ENCODE measurements at places on chromosomes 12 and 14.

GRCh38 chr12:78866518-78866917, 1.9 kb downstream of the SYT1 start:
- no peak for DNase-seq

DNA sequence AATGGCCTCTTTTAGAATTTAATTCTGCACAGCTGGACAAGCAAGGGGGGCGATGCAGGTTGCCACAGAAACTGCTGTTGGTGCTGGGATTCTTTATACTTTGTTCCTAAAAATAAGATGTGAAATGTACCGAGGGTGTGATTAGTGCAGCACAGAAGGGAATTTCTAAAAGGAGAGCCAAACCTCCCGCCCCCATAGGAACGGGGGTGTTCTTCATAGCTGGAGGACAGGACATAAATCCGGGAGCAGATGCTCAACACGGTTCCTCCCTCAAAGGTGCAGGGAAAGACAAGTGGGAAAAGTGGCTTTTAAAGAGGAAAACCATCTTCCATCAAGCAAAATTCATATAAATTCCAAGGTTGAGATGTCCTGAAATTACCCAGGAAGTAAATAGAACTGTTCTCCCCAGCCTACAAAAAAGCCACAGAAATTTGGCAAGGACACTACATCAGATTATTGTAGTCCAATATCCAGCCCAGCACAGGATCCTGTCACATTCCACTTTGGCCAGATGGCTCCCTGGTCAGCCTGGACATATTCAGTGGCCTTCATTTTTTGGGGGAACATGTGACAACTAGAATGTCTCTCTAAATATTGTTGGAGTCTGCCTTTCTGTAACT, 51.4 kb upstream of the TMX1 start:
- DNase-seq, result no peak

DNA sequence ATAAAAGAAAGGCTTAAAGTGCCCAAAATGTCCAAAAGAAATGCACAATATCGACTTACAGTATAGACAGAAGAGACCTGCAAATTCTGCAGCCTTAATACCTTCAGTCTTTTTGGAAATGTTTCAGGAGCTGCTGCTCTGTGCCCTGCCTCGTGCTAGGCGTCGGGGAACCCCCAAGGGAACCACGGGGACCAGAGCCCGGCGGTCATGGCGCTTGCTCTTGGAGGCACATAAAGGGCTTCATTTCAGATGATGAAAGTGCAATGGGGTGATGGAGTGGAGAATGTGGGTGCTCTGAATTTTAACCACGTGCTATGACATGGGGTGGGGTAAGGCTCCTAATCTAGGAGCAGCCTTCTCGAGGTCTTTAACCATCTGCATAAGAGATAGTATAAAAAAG, 14.8 kb upstream of the AACS start:
- no peak for DNase-seq

DNA sequence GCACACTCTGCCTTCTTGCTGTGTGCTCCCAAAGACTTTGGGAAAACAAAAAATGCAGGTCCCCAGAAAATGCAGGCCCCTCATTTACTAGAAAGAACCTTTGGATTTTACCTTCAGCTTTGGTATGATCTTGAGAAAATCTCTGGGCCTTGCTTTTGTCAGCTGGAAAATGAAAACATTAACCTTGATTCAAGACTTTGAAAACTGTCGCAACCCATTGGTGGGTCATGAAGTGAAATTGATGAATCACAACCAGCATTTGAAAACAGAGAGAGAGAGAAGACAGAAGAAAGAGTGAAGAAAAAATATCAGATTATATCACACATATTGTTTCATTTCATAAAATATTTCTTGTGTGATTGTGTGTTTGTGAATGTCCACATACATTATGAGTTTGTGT, 322.5 kb downstream of the ZFP36L1 start:
- DNase-seq, result no peak

DNA sequence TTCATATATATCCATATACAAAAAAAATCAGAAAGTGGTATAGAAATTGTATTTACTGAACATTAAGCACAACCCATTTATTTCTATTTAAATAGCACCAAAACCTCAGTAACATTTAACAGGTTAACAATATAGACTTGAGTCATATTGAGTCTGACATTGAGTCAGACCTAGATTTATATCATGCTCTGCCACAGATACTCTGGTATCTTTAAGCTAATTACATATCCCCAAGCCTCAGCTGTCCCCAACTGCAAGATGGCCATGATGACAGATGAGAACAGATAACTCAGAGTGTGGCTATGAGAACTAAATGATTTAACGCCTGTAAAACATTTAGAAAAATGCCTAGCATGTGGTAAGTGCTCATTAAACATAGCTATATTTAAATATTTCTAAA, 40.3 kb downstream of the IFNG start:
- DNase-seq, result no peak

GRCh38 chr12:79366374-79366773, 324.4 kb downstream of the PAWR start:
- no peak for DNase-seq

GRCh38 chr12:92277795-92278194, 132.1 kb upstream of the BTG1 start:
- DNase-seq, result no peak

- DNase-seq, result no peak
These were observed 5.2 kb downstream of the RNASE7 start for GRCh38 chr14:21047378-21047781.

DNA sequence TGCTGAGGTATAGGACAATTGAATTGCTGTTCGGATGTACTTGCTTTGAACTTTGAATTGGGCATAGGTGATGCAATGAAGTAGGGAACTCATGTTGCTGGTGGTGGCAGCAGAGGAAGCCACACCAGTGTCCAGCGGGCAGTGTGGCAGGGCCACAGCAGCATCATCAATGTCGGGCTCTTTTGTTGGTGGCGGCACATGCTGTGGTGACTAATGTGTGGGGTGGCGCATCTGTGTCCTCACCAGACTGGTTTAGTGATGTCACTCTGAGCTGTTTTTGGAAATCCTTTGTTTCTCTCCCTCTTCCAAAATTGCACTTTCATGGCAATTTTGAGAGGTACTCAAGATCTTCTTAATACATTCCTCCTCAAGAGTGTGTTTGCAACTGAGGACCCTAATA, 187.6 kb downstream of the ETNK1 start:
- DNase-seq, result no peak

DNA sequence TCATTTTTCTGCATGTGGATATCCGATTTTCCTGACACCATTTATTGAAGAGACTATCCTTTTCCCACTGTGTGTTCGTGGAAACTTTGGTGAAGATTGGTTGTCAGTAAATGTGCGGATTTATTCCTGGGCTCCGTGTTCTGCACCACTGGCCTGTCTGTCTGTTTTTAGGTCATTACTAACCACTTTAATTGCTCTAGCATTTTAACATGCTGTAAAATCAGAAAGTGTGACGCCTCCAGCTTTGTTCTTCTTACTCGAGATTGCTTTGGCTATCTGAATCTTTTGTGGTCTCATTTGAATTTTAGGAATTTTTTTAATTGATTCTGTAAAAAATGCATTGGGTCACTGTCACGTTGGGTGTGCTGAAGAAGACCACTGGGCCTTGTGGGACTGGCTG, 1458.7 kb downstream of the AACS start:
- no peak for DNase-seq

- DNase-seq, result no peak
These were observed 131.1 kb downstream of the FBXL14 start for GRCh38 chr12:1463073-1463905.

GRCh38 chr12:3947781-3948180, 74.6 kb upstream of the PARP11 start:
- DNase-seq, result no peak

GRCh38 chr12:79615596-79616560, 74.9 kb downstream of the PAWR start:
- DNase-seq, result no peak

GRCh38 chr12:98955284-98955683, 310.2 kb downstream of the APAF1 start:
- peak; percentile 8 for DNase-seq

DNA sequence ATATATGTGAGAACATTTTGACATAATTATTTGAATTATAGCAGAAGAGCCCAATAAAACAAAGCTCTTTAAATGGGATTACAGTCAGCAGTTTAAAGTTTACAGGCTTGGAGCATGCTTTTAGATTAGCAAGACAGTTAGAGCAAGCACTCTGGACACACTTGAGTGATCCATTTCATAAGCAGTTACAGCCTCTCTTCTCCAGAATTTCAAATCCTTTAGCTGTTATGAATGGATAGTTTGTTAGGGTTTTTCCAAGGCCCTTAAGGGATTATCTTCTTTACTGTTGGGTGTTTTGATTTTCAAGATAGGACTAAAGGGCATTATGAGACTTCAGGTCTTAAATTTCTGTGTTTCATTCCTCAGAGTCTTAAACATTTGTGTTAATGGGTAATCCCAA, 36.3 kb downstream of the BEST3 start:
- DNase-seq, result no peak

GRCh38 chr12:108468196-108468968, 46.7 kb upstream of the FICD start:
- peak; percentile 40 for DNase-seq

GRCh38 chr14:56118611-56119181, 485 bp downstream of the PELI2 start:
- DNase-seq, result peak; percentile 16

GRCh38 chr12:14880890-14881453, 4.7 kb downstream of the MGP start:
- DNase-seq, result no peak

DNA sequence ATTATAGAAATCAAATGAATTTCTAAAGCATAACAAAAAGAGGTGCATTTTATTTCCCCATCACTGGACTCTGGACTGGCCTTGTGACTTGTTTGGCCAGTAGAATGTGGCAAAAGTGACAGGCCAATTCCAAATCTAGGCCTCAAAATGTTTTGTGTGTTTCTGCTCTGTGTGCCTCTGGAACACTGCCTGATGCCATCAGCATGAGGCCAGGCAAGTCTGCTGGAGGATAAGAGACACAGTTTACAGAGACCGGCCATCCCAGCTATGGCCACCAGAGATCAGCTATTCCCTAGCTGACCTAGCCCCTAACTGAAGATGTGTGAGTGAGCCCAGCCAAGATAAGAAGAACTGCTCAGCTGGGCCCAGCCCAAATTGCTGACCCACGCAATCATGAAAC, 32.9 kb downstream of the ASCL1 start:
- DNase-seq, result no peak

GRCh38 chr12:102512523-102512922, 32.2 kb upstream of the IGF1 start:
- DNase-seq, result no peak

DNA sequence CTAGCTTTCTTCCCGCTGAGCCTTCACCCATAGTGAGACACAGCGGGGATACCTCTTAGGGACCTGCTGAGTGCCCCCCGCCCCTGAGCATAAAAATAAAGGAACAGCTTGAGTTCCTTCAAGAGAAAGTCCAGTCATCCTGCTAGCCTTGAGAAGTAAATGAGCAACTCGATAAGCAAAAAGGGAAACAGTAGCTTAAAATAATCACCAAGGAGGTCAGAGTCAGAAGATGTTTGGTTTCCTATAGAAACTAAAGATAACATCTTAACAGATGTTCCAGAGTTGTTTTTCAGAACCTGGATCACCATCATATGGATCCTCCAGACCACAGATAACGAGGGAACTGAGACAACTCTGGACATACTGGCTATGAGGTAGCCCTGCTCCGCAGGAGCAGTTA, 94.0 kb downstream of the BCAT1 start:
- no peak for DNase-seq

DNA sequence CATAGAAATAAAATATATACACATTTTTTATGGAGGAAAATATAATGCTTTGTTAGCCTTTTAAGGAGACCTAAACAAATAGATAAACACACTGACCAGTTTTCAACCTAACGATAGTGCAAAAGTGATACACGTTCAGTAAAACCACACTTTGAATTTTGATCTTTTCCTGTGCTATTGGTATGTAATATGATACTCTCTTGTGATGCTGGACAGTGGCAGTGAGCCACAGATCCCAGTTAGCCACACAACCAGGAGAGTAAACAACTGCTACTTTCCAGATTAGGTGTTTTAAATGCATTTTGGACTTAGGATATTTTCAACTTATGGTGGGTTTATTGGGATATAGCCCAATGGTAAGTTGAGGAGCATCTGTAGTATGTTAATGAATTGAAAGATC, 243.1 kb downstream of the ERC1 start:
- DNase-seq, result no peak

- no peak for DNase-seq
These were observed 278.9 kb upstream of the SOX5 start for GRCh38 chr12:24228371-24228770.
